ENCODE measurements at places on chromosomes 3 and 15.

GRCh38 chr15:45386420-45386819 is 8.1 kb upstream of the GATM start:
- peak; percentile 51 for DNase-seq

- peak; percentile 18 for DNase-seq
These were observed 31.3 kb downstream of the RPN1 start for GRCh38 chr3:128619146-128619890.

DNA sequence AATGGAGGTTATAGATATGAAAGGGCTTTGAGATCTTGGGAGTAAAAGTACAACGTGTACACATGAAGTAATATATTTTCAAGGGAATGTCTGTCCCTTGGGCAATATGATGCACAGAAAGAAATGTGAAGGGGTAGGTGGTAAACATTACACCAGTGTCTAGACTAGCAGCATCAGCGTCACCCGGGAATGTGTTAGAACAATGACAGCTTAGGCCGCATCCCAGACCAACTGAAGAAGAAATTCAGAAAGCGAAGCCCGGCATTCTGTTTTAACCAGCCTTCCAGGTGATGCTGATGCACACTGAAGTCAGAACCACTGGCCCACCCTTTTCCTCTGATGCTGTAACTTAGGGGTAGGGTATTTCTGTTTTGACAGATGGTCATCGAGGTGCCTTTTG is 6.3 kb downstream of the INAFM2 start:
- no peak for DNase-seq

GRCh38 chr15:33846862-33847261 is 121.4 kb upstream of the CHRM5 start:
- DNase-seq = no peak

DNA sequence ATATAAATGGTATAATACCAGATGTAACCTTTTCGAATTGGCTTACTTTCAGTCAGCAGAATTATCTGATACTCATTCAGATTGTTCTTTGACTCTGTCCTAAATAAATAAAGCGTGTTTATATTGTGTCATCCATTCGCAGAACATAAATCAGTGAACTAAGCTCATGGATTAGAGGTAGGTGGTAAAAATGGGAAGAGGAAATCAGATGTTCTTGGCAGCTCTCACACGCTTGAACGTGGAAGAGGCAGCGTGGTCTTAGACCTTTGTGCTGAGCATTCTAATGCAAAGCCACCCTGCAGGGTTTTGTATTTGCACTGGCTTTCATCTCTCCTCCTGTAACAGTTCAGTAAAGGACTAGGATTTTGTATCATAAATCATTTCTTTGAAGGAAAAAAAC is 441.4 kb downstream of the GABRG3 start:
- DNase-seq = no peak

All from posterior cingulate gyrus (tissue), 11 donors.